Prostate gland (tissue), 2 donors: ENCODE measurements at places on chromosomes 16 and 17.

DNA sequence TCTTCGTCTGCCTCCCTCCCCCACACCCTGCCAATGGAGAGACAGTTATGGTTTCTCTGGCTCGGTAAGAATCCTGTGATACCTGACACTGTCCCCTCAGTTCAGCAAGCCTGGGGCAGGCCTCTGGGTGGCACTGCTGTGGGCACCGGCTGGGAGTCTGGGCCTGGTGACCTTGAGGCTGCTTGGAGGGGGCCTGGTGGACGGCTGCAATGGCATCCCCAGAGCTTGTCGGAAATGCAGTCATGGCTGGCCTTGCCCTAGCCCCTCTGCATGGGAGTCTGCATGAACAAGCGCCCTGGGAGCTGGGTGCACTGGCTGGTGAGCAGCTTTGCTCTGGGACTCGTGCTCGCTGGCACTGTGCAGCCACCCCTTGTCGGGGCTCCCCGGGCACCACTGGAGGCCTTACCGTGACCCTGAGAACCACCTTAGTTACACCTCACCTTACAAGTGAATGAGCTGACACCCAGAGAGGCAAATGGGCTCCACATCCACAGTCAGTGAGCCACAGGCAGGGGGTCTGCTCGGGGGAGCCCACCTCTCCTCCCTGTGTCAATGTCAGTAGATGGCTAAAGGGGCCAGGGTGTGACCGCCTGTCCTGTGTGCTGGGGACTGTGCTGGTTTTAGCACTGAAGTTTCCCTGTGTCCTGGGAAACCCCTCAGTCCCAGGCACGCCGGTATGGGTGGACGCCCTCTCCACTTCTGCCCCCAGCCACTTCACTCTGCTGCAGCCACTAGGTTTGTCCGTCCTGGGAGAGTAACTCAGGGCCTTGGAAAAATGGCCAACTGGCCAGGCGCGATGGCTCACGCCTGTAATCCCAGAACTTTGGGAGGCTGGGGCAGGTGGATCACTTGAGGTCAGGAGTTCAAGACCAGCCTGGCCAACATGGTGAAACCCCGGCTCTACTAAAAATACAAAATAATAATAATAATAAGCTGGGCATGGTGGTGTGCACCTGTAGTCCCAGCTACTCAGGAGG, 1.4 kb downstream of the LGALS3BP start:
- no peak for DNase-seq

DNA sequence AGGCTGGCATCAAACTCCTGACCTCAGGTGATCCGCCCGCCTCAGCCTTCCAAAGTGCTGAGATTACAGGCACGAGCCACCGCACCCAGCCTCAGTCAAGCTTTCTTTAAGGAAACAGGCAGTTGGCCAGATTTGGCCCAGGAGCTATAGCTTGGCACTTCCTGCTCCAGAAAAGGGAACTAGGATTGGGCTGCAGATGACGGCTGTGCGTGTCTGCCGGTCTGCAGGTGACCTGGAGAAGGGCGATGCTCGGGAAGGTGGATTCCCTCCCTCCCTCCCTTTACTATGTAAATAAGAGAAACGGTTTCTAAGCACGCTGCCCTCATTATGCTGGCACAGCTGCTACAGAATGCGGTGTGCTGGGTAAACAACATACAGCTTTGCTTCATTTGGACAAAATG, 215.9 kb downstream of the RPTOR start:
- peak; percentile 40 for DNase-seq

DNA sequence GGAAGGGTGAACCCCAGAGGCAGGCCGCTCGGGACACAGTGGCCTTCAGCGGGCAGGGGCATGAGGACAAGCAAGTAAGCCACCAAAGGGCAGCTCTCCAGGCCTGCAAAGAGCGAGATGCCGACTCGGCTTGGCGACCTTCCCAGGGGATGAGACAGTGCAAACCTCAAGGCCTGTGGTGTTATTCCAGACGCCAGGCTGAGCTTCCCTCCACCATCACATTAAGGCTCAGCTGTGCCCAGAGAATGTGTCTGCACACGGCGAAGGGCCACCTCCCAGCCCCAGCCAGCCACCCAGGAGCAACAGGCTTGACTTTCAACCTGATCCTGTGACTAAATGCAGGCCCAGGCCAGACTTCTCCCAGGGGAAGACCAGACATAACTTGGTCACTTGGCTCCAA, 251.4 kb downstream of the SOX9 start:
- DNase-seq, result no peak

- no peak for DNase-seq
Observed at GRCh38 chr17:32985050-32985756, 6.4 kb upstream of the SPACA3 start.

GRCh38 chr16:82709987-82710386, 83.2 kb downstream of the CDH13 start:
- no peak for DNase-seq

- DNase-seq, result no peak
Observed at GRCh38 chr17:62664336-62665120, 37.1 kb downstream of the MRC2 start.

GRCh38 chr16:88478889-88479792, 26.1 kb downstream of the ZFPM1 start:
- DNase-seq, result no peak

DNA sequence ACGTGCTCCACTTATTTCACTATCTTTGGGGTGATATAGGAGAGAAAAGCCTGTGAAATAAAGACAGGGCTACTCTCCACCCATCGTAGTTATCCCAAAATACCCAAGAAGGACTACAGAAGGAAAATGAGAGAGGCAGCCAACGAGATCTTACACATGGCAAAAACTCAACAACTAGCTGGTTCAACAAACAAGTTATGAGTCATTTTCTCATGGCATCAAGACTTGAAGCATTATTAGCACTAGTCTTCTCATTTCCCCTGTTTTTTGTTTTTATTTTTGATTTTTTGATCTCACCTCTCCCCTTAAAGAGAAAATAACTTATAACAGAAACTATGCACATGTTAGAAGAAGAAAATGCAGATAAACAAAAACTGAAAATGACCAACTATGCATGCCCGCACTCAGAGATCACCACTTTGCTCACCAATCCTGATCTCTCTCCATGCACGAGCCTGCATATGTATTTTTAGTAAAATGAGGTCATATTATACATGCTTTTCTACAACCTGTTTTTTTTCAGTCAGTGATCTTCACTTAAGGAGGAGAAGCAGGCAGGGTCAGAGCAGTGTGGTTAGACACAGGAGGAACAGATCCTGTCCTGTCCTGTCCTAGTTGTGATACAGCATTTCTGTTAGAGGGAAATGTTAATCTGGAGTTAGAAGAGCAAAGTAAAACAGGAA, 22.8 kb downstream of the FAM117A start:
- DNase-seq, result no peak

- no peak for DNase-seq
Observed at GRCh38 chr16:11140098-11140375, 116.0 kb downstream of the SOCS1 start.

DNA sequence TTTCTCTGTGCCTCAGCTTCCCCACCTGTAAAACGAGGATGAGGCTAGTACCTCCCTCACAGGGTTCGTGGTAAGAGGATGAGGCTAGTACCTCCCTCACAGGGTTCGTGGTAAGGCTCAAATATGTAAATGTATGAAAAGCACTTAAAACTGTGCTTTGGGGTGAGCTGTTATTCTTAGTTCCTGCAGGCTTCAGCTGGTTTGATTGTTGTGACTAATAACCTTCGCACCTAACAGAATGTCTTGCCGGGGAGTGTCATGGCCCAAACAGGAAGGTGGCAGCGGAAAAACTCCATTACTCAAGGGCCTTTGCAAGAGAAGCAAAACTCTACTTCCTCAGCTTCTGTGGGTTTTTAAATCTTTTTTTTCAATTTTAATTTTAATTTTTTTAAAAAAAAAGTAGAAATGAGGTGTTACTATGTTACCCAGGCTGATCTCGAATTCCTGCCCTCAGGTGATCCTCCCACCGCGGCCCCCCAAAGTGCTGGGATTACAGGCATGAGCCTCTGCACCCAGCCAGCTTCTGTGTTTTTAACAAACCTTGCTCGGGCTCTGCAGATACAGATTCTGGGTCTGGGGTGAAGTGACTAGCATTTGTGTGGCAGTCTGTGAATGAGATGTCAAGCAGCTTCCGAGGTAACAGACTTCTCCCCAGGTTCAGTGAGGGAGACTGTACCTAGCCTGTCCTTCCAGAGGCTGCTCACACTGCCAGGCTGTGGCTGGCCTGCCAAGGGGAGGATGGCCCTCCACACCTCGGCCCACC, 103.0 kb downstream of the RAB11FIP4 start:
- DNase-seq, result no peak

GRCh38 chr16:49023050-49023449, 258.6 kb downstream of the CBLN1 start:
- DNase-seq, result no peak
